ENCODE measurements at places on chromosomes 5 and 9. TPM values are rescaled to one million over a fixed set of nuclear protein-coding genes. Genes with fewer than 3 reads are reported as not detected.

The TMEM232 gene
- 5.7 TPM for total RNA-seq

The NUTM2F gene
- 0.31 TPM for total RNA-seq

The CDK5RAP2 gene
- 71.0 TPM for total RNA-seq

- no peak overlapping the region for H3K27ac ChIP-seq
- no peak overlapping the region for H3K4me3 ChIP-seq
- H3K27me3 ChIP-seq = peaks cover 9% of the 10 kb centered on the region
- no peaks in the 10 kb centered on the region for H3K36me3 ChIP-seq
- no peak for DNase-seq
Observed at GRCh38 chr9:69898714-69899209, 78.1 kb downstream of the CFAP95 start.

DNA sequence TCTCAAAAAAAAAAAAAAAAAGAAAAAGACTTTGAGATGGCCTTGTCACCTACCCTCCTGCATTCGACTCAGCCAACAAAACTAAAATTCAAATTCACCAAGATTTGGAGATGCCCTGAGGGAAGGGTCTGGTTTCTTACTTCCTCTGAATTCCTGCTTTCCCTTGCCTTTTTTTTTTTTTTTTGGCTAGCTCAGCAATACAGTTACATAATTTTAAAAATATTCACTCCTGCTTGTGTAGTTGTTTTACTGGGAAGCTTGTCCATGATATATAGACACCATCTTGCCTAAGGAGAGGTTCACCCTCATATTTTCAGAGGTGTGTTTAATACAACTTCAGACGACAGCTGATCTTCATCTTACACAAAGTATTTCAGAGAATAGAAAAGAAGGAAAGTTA, 21.3 kb upstream of the SERINC5 start:
- peak overlapping the region; percentile 95 for H3K27ac ChIP-seq
- H3K4me3 ChIP-seq = no peak overlapping the region
- no peak for DNase-seq
- no peaks in the 10 kb centered on the region for H3K27me3 ChIP-seq

DNA sequence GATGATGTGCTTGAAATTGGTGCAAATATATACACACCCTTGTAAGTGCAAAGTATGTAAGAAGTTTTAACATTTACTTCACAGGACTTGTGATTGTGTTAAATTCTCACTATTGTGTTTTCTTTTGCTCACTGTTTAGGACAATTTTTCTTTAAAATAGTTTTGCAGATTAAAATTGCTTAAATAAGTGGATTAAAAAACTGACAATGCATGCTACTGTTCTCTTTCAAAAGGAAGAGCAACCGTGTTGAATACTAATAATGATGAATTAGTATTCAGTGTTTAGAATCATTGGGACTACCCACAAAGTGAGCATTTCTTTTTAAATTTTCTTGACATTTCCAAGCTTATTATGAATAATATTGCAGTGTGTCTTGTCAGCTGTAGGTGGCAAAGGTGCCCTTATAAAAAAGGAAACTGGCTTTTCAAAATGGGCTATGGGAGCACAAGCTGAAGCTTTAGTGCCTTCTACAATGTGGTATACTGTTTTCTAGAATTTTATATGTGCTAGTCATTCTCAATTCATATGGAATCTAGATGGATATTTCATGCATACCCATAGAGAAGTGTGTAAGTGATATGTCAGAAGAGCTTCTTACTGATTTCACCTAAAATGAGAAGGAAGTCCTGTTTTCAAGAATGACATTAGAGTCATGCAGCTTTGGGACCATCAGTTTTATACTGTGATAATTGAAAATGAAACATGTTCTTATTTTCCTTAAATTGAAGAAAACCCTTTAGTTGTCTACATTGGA, 35.4 kb downstream of the SREK1 start:
- H3K4me1 ChIP-seq = peaks cover 4% of the 10 kb centered on the region
- H3K4me3 ChIP-seq = no peak overlapping the region
- DNase-seq = no peak
- H3K27ac ChIP-seq = no peak overlapping the region
- H3K27me3 ChIP-seq = no peaks in the 10 kb centered on the region
- H3K36me3 ChIP-seq = peaks cover 46% of the 10 kb centered on the region

DNA sequence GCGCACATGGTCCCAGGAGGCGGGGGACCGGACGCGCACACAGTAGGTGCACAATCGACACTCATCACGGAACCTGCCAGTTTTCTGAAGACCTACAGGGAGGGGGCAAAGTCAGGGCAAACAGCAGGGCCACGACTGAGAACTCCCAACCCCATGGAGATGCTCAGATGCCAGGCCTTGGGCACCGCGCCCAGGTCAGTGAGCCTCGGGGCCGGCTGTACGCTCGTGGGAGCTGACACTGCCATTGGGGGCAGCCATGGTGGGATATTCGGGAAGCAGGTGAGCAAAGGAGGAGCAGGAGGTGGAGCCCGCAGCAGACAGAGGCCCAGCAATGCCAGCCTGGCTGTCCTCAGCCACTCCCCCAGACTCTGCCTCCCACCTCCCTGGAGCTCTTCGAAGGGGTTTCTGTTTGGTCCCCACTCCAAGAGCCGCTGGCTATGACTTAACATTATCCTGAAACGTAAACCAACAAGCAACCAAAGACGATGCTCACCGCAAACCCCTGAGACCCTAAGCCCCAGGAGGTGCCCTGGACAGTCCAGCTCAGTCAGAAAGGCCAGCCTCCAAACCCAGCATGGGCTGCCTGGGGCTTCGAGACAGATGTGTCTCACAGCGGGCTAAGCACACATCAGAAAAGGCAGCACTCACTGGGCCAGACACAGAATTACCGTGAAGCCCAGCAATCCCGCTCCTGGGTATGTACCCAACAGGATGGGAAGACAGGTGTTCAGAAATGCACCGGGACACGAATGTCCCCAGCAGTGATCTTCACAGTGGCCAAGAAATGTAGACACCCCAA, 78.4 kb downstream of the VAV2 start:
- no peak overlapping the region for H3K4me3 ChIP-seq
- peak overlapping the region; percentile 51 for H3K27ac ChIP-seq
- no peaks in the 10 kb centered on the region for H3K27me3 ChIP-seq

DNA sequence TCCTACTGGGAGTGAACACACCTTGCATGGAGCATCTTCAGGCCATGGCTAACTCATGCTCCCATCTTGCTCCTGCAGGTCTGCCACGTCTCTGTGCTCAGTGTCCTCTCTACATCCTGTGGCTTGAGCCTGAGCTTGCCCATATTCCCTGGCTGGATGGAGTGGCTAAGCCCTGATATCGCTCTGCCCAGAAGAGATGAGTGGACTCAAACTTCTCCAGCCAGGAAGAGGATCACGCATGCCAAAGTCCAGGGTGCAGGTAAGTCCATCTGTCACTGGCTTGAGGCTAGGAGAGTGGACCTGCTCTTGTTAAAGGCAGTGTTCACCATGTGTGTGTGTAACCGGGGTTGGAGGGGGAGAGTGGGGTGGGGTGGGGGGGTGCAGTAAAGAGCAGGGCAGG, 1.6 kb upstream of the RGS3 start:
- no peaks in the 10 kb centered on the region for H3K36me3 ChIP-seq
- H3K27ac ChIP-seq = no peak overlapping the region

The TICAM2 gene
- 1.6 TPM for total RNA-seq

DNA sequence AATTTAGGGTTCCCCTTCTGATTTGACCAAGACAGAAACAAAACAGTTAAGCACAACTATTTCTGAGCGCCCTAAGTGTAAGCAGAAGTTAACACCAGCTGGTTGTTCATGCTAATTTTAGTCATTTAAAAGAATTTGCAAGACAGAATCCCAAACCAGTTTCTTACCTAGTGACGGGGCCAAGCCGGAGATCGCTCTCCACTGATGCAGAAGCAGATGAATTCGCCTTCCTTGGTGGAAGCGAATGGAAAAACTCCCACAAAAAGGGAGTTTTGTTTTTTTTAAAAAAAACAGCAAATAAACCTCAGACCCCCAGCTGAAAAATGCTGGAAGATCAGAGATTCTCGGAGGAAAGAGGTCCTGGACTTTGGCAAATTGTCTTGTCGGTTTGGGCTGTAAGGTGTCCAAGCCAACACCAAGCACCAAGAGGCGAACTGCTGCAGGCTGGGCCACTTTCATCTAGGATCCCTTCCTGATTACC, 47.4 kb upstream of the GLDC start:
- no peak for DNase-seq
- no peak overlapping the region for H3K4me3 ChIP-seq
- no peaks in the 10 kb centered on the region for H3K36me3 ChIP-seq
- no peak overlapping the region for H3K27ac ChIP-seq
- no peaks in the 10 kb centered on the region for H3K27me3 ChIP-seq

The PCDHGB4 gene
- 35.5 TPM for total RNA-seq

- no peak overlapping the region for H3K27ac ChIP-seq
- H3K4me1 ChIP-seq = peaks cover 7% of the 10 kb centered on the region
- peaks cover 93% of the 10 kb centered on the region for H3K27me3 ChIP-seq
- no peaks in the 10 kb centered on the region for H3K36me3 ChIP-seq
- no peak for DNase-seq
Observed at GRCh38 chr5:155728857-155729683, 597.9 kb upstream of the SGCD start.

The LCP2 gene
- total RNA-seq = not detected

- H3K4me3 ChIP-seq = no peak overlapping the region
- no peak for DNase-seq
- no peaks in the 10 kb centered on the region for H3K36me3 ChIP-seq
Observed at GRCh38 chr5:76475385-76475784, 72.3 kb downstream of the IQGAP2 start.

DNA sequence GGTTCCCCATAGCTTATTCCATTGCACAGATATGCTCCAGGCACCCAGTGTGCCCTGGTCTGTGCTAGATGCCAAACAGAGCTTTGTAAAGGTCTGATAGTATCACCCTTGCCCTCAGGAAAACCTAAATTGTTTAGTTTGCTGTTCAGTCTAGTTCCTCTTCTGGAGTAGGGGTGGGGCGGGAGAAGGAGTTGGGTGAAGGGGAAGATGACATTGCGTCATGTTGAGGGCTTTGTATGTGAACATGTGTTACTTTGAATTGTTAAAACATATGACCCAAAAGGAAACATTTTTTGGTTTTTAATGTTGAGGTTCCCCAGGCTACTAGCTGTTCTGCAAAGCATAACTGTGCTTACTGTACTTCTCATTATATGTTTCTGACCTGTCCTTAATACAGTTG, 40.6 kb downstream of the HACD4 start:
- no peak for DNase-seq
- H3K36me3 ChIP-seq = peaks cover 65% of the 10 kb centered on the region
- no peaks in the 10 kb centered on the region for H3K27me3 ChIP-seq

GRCh38 chr5:75016896-75017295, 35.5 kb downstream of the GCNT4 start:
- no peaks in the 10 kb centered on the region for H3K4me1 ChIP-seq
- H3K27ac ChIP-seq = no peak overlapping the region
- peaks cover 2% of the 10 kb centered on the region for H3K36me3 ChIP-seq
- no peak for DNase-seq

DNA sequence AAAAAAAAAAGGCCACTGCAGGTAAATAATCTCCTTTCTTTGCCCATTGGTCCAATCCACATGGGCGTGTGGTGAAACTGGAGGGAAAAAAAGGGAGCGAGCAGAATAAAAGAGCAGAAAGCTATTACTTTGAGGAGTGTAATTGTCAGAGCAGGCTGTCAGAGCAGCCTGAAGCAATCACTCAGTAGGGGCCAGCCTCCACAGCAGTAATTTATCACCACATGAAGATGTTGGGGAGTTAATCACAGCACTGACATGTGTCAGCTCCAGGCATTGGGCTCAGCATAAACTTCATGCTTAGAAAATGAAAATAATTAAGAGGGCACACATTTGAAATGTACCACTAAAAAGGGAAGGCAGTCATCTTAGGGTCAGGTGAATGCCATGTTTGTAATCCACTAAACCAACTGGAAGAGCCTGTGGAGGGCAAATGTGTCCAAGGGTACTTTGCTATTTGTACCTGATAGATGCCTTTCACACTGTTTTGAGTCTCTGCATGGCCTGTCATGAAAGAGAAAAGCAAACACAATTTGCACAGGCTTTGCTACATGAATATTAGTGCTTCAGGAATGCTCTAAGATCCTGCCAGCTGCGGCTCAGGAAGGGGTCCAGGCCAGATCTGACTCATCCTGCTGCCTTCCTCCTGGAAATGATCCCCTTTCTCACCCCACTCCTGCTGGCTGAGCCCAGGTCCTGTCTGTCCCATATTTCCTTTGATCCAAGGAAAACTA, 2.9 kb upstream of the PTGER4 start:
- H3K4me1 ChIP-seq = peaks cover 36% of the 10 kb centered on the region
- peak overlapping the region; percentile 89 for H3K27ac ChIP-seq
- peaks cover 40% of the 10 kb centered on the region for H3K27me3 ChIP-seq

GRCh38 chr5:7779019-7780005, 71.6 kb downstream of the CFAP90 start:
- no peak overlapping the region for H3K27ac ChIP-seq
- no peak overlapping the region for H3K4me3 ChIP-seq
- H3K4me1 ChIP-seq = no peaks in the 10 kb centered on the region
- no peaks in the 10 kb centered on the region for H3K36me3 ChIP-seq
- H3K27me3 ChIP-seq = peaks cover 41% of the 10 kb centered on the region

GRCh38 chr5:127369796-127370195, 79.2 kb downstream of the MEGF10 start:
- no peaks in the 10 kb centered on the region for H3K36me3 ChIP-seq
- H3K4me1 ChIP-seq = no peaks in the 10 kb centered on the region
- H3K27me3 ChIP-seq = peaks cover 17% of the 10 kb centered on the region
- no peak for DNase-seq
- H3K27ac ChIP-seq = no peak overlapping the region

DNA sequence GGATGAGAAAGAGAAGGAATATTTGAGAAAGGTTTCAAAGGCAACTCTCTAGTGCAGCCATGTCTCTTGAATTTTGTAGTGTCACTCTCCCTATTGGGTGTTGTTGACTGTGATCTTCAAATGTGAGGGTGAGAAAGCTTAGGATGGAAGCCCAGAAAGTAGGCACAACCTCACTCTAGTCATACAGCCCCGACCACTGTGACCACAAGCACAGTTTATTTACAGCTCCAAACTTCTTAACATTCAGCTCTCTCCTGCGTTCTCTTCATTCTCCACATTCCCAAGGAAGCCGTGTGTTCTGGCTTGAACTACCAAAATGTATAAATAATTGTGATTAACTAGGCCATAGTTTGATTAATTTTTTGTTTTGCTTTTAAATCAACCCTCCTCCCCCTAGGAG, 542.9 kb downstream of the LRRC70 start:
- H3K36me3 ChIP-seq = no peaks in the 10 kb centered on the region
- H3K4me1 ChIP-seq = peaks cover 33% of the 10 kb centered on the region
- no peak for DNase-seq

- no peak overlapping the region for H3K27ac ChIP-seq
- peaks cover 43% of the 10 kb centered on the region for H3K36me3 ChIP-seq
- DNase-seq = no peak
- no peaks in the 10 kb centered on the region for H3K4me1 ChIP-seq
Observed at GRCh38 chr9:19074836-19075235, 25.6 kb downstream of the RRAGA start.

Data from mesothelial cell of epicardium (in vitro differentiated cells).